ENCODE measurements at places on chromosomes 4 and X.

DNA sequence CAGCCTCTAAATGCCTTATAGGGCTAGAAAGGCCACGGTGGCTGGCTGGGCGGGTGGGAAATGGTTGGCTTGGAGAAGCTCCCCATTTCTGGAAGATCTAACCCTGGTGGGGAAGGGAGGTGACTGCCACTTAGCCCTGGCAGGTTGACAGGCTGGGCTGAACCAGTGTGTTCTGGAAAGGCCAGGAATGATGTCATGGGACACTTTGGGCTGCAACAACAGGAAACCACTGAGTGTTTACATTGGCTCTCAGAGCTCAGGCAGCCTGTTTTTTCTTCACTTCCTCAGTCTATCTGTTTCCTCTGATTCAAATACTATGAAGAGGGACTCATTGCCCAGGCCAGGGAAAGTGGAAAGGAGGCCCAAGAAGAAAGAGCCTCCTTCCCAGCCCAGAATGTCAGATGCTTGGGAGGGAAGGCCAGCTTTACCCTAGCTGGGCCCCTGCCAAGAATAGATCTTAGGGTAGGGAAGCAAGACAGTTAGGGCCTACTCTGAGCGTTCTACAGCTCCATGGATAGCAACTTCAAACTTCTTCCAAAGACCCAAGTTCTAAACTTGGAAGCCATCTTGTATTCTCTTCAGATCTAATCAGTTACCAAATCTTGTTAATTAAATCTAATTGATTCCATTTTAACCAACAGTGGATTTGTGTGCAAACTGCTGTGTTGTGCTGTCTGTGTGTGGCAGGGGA, 65.8 kb upstream of the MSN start:
- DNase-seq, result peak; percentile 78

GRCh38 chrX:41634284-41634683, 54.5 kb upstream of the GPR34 start:
- DNase-seq, result no peak

DNA sequence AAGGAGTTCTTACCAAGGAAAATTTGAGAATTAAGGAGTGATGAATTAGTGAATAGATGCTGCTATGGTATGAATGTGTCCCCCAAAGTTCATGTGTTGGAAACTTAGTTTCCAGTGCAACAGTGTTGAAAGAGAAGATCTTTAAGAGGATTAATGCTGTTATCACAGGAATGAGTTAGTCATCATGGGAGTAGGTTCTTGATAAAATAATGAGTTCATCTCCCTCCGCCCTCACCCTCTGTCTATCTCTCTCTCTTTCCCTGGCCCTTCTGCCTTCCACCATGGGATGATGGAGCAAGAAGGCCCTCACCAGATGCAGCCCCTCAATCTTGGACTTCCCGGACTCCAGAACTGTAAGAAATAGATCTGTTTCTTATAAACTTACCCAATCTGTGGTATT, 38.3 kb upstream of the KLHL8 start:
- no peak for DNase-seq

DNA sequence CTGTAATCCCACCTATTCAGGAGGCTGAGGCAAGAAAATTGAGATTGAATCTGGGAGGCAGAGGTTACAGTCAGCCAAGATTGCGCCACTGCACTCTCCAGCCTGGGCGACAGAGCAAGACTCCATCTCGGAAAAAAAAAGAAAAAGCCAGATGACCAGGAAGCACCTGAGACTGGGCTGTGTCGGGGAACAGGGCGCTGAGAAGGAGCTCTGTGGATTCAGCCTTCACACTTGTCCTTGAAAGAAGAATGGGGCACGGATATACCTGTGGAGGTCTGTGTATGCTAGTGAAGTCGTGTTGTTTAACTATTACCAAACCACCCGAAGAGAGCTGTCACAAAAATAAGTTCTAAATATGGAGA, 39.3 kb upstream of the TADA2B start:
- DNase-seq, result no peak

DNA sequence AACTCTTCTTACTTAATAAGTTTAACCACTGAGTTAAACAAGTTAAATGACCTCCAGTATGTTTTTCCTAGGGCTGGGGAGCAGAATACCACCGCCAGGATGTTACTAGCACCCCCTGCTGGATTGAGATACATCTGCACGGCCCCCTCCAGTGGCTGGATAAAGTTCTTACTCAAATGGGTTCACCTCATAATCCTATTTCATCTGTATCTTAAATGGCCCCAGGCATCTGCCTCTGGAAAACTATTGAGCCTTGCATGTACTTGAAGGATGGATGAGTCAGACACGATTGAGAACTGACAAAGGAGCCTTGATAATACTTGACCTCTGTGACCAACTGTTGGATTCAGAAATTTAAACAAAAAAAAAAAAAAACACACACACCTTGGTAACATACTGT, 61.5 kb upstream of the MMAA start:
- DNase-seq, result peak; percentile 76

DNA sequence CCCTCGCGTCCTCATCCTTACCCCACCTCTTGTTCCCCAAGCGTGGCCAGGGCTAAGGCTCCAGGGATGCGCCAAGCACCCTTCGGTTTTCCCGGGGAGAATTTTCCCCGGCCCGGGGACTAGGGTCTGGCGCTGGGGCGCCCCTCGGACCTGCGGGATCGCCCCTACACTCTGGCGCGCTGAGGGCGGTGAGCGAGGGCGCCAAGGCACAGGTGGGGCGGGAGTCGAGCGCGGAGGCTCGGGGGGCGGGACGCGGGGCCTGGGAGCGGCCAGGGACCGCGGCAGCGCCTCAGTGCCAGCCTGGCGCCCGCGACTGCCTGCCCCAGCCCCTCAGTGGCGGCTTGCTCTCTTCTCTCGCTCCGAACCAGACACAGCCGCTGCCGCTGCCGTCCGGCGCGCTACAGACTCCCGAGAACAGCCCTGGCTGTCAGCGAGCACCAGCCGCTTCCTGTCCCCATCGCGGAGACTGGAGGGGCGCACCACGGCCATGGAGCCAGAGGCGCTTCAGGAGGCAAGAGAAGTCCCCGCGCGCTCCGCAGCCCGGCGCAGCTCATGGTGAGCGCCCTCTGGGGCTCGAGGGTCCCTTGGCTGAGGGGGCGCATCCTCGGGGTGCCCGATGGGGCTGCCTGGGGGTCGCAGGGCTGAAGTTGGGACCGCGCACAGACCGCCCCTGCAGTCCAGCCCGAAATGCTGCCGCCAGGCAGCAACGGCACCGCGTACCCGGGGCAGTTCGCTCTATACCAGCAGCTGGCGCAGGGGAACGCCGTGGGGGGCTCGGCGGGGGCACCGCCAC, at the start of gene DRD5:
TSS of gene DRD5 (plus strand) at position 292 of the 793 bp plus-strand sequence. CDS start at position 688, 396 bp downstream.
- DNase-seq, result no peak

GRCh38 chrX:120617996-120618630, 11.7 kb downstream of the C1GALT1C1 start:
- DNase-seq, result no peak

DNA sequence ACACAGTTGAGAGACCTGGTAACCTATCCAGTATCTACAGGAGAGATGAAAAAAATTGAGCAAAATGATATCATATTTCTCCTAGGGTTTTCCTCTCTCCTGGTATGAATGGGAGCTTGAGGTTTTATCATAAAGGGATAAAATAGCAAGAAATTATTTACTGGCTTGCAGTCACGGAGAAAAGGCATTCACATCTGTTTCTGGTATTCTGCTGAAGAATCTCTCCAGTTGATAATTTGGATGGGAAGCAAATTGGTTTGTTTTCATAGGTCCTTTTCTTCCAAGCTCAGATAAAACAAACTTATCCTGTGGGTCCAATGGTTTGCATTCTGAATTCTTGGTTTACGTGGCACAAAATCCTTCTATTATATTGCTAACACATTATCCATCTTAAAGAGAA, 83.1 kb upstream of the GYPA start:
- DNase-seq, result no peak

- DNase-seq, result no peak
Measured at GRCh38 chr4:107994894-107995293, 5.2 kb downstream of the HADH start.
